ENCODE measurements at places on chromosomes 4 and X.

- peak; percentile 74 for DNase-seq
Observed at GRCh38 chr4:52982255-52982945, 120.3 kb downstream of the RASL11B start.

DNA sequence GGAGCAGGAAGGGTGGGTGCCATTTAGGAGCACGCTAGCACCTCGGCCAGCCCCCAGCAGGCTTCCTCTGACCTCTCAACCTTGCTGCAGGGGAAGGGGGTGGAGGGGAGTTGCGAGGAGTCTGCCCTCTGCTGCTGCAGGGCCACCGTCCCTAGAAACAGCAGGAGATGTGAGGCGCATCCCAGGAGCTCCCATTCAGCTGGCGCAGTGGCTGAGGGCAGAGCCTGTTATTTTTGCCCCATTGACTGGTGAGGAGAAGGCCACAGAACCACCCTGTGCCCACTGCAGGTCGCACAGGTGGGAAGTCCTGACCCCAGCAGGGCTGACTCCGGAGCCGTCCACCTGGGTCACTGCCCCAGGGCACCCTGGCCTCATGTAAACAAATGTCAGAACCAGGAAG lies 8.0 kb downstream of the PDE6B start:
- DNase-seq = no peak

- DNase-seq = no peak
Observed at GRCh38 chr4:121236353-121237068, 72.4 kb upstream of the TNIP3 start.

DNA sequence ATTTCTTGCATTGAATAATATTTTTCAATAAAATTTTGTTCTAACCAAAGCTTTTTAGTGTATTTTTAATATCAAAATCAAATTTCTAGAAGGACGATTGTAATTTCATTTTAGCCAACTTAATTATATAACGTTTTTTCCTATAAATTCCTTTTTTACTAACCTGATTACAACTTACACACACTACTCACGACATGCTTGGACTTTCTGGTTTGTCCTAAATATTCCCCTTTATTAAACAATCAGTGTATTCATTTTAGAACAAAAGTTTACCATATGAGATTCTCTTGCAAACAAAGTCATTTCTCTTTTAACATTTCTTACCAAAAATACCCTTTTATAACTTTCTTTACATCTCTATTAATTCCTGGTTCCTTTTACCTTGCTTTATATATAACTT lies 173.7 kb downstream of the PWWP3B start:
- no peak for DNase-seq

- DNase-seq = peak; percentile 75
Observed at GRCh38 chr4:24583451-24584210, 723 bp downstream of the DHX15 start.

DNA sequence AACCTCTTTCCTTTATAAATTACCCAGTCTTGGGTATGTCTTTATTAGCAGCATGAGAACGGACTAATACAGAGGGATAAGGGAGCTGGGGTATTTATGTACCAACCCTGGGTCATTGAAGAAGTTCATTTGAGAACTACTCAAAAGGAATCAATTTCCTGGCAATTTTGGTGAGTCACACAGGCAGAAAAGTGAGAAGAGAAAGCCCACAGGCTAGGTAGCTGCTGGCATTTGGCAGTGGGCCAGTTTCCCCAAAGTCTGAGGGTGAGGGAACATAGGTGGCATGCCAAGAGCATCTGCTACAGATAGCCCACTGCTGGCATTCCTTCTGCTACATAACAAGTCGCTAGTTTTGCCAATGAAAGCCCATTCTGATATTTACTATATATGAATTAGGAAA lies 411.2 kb downstream of the MID1IP1 start:
- DNase-seq = no peak

DNA sequence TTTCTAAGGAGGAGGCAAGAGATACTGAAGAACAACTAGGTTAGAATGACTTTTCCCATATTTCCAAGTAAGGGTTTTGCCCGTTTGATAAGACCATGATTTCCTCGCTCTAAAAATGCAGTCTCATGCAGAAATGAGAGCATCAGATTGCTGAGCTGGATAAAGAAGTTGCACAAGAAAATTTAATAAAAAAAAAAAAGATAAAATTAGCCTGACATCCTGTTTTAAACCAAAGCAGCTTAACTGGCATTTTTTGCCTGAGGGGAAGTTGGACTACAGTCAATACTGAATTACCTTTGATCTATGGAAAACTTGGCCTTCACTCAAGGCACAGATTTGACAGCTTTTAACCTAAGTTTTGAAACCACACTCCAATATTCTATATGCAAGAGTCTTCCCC lies 208.4 kb downstream of the GASK1B start:
- no peak for DNase-seq

GRCh38 chrX:133575501-133576136 lies 160.3 kb upstream of the GPC4 start:
- DNase-seq = no peak

All from HuH-7 (cell line).